ENCODE measurements at places on chromosomes 11 and 22. TPM values are rescaled to one million over a fixed set of nuclear protein-coding genes. Genes with fewer than 3 reads are reported as not detected.

The HOATZ gene
- not detected for total RNA-seq

The NLRP6 gene
- total RNA-seq, result not detected

The NAALADL1 gene
- total RNA-seq, result 5.6 TPM

The AMBRA1 gene
- 17.8 TPM for total RNA-seq

The BAIAP2L2 gene
- 4.0 TPM for total RNA-seq

The SCO2 gene
- 1.9 TPM for total RNA-seq
